Thoracic aorta (tissue), 2 donors: ENCODE measurements at places on chromosomes 4 and X. TPM values are rescaled to one million over a fixed set of nuclear protein-coding genes. Genes with fewer than 3 reads are reported as not detected.

- no peak overlapping the region for H3K4me3 ChIP-seq
- no peak overlapping the region for H3K27ac ChIP-seq
- DNase-seq, result no peak
- H3K4me1 ChIP-seq, result no peaks in the 10 kb centered on the region
These were observed 217.5 kb upstream of the ADAMTS3 start for GRCh38 chr4:72786401-72786990.

The NUP62CL gene
- not detected for total RNA-seq

The TMPRSS11B gene
- total RNA-seq, result not detected

The TMEM185A gene
- total RNA-seq, result 17.6 TPM

The EVC2 gene
- 24.2 TPM for total RNA-seq

DNA sequence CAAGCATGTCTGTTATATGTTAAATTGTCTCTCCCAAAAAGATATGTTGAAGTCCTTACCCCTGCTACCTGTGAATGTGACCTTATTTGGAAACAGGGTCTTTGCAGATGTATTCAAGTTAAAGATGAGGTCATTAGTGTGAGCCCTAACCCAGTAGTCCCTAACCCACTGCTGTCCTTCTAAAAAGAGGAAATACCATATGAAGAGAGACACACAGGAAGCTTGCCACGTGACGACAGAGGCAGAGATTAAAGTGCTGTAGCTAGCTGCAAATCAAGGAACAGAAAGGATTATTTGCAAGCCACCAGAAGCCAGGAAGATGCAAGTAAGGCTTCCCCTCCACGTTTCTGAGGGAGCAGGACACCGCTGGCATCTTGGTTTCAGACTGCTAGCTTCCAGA is 150.1 kb downstream of the HNRNPD start:
- H3K4me1 ChIP-seq, result no peaks in the 10 kb centered on the region
- H3K4me3 ChIP-seq, result no peak overlapping the region
- H3K36me3 ChIP-seq, result no peaks in the 10 kb centered on the region
- DNase-seq, result no peak
- no peaks in the 10 kb centered on the region for H3K27me3 ChIP-seq

- no peak for DNase-seq
- no peak within 1 kb of the TSS for H3K27ac ChIP-seq
- no peaks in the 10 kb centered on the region for H3K4me1 ChIP-seq
- H3K36me3 ChIP-seq, result no peaks in the 10 kb centered on the region
- H3K27me3 ChIP-seq, result no peaks in the 10 kb centered on the region
These were observed at the start of gene RAB40A for GRCh38 chrX:103519389-103519788. Gene RAB40A, minus strand, starts transcription at chrX:103519489. Its CDS starts 18,733 bp downstream, at chrX:103500756.
